Activated T-cell treated with anti-CD3 and anti-CD28 coated beads, Interleukin-2, amount 50 U/mL, for 72 hours (primary cell): ENCODE measurements at places on chromosomes 3 and 15. TPM values are rescaled to one million over a fixed set of nuclear protein-coding genes. Genes with fewer than 3 reads are reported as not detected.

CCR1 gene
- total RNA-seq, result 0.17 TPM

CKMT1B gene
- total RNA-seq, result not detected

SLC6A1 gene
- total RNA-seq, result not detected

ANKRD63 gene
- not detected for total RNA-seq

TRAIP gene
- 47.2 TPM for total RNA-seq

DUOX1 gene
- 0.95 TPM for total RNA-seq

CYP8B1 gene
- total RNA-seq, result not detected

DZIP1L gene
- total RNA-seq, result 0.46 TPM

RPL14 gene
- total RNA-seq, result 3,093 TPM

PPARG gene
- 1.9 TPM for total RNA-seq

ADAMTS7 gene
- total RNA-seq, result 0.39 TPM

TASOR gene
- total RNA-seq, result 82.6 TPM

GOLGA8S gene
- total RNA-seq, result 0.29 TPM

CHRNA7 gene
- total RNA-seq, result 0.51 TPM

GRCh38 chr3:14007006-14007405 is 117.7 kb downstream of the CHCHD4 start:
- DNase-seq, result no peak

DNA sequence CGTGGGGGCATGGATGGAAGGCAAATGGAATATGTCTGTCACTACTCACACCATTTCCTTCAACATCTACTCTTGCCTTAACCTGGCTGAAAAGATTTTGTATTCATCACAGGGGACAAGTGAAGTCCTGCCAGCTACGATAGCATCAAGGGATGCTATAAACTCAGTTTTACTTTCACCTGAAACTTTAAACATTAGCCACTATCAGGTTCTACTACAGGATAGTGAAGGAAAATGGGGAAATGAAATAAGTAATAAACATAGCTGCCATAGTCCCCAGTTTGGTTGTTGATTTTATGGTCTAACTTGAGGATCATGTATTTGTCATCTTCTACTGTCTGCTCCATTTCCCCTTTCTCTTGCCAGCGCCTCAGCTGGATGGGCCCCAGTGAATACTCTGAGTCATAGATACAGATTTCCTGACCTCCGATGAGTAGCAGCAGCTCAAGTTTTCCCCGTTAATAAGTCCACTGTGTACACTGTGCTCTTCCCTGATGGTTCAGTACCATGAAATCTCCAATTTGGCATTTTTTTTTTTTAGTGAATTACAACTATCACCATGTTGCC is 338.2 kb upstream of the SLCO3A1 start:
- DNase-seq, result no peak

DNA sequence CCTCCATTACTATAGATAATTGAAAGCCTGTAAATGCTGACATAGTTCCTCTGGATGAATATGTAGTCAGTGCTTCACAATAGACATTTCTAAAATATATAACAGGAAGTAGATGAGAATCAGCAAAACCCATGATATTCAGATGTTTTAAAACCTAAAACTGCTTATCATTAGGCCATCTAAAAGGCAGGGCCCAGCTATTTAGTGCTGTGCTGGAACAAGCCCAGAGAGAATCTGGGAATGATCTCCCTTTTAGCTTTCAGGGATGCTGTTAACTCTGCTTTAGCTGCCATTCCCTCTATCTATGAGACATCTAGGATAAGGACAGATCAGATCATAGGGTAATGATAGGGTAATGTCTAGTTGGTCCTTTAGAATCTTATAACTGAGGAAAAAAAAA is 106.8 kb downstream of the SLMAP start:
- no peak for DNase-seq

- no peak for DNase-seq
These were observed 1.0 kb downstream of the MYLK start for GRCh38 chr3:123883111-123883510.

DNA sequence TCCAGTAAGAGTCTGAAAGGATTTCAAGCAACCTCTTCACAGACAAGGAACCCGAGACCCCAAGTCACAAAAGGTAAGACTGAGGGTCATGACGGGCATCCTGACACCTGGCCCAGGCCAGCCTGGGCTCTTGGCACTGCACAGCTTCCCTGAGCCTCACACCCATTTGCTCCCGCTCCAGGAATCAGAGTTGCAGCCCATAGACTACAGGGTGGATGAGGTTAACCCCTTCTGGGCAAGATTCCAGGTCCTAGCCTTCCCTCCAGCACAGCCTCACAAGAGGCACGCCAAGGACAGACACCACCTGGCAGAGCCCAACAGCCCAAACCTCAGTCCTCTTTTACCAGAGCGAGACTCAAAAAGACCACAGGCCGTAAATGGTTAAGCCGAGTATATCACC is 36.2 kb downstream of the RBPMS2 start:
- no peak for DNase-seq

- peak; percentile 12 for DNase-seq
These were observed 36.7 kb downstream of the RGMA start for GRCh38 chr15:93052090-93052879.

DNA sequence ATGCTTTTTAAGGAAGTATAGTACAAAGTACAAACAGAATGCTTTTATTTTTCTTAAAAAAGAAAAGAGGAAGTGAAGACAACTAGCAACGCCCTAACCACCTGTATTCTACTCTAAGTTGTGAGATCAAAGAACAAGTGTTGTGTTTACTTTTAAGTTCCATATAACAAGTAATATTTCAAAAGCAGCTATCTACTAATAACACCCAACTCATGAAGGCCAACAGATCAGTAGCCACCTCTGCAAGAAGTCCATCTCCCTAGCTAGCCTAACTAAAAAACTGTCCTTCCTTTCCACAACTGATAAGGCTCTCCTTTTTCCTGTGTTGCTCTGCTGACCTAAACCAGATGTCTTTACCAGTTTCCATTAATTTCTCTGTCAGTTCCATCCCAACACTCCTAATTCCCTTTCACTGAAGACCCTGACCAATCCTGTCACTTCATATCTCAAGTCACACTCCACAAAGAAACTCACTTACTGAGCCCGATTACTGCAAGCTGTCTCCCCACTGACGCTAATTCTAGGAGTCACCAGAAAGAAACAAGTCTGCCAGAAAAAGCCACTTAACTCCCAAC is 26.9 kb downstream of the PHC3 start:
- DNase-seq, result no peak

DNA sequence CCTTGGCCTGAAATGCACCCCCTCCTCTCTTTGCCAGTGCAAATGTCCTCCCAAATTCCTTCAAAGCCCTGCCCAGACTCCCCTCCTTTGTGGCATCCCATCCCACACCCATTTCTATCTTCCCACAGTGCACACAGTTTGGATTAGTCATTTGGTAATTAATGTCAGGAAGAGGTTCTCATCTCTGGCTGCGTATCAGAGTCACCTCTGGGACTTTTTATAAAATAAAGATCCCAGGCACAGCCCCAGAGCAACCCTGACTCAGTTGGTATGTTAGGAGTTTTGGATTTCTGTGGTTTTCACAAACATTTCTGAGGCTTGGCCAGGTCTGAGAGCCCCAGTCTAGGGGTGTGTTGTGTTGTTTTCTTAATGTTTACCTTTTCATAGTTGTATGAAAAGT is 41.6 kb downstream of the C3orf20 start:
- no peak for DNase-seq

DNA sequence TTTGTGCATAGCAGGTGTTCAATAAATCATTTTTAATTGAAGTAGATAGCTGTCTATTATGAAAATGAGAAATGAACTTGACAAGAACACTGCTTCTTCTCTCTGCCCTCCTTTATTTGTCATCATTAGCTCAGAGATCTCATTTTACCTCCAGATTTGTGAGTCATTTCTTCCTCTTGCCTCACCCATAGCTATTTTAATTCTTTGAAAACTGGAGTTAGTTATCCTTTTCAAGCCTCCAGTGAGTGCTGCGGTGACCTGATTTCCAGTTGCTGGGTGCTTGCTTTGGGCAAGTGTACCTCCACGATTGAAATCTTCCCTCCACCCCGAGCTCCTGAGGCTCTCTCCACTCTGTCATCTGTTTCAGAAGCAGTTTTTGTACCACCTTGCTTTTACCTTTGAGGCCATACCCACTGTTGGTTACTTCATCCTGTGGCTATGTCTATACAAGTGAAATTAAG is 114.6 kb downstream of the NFKBIZ start:
- DNase-seq, result peak; percentile 17

DNA sequence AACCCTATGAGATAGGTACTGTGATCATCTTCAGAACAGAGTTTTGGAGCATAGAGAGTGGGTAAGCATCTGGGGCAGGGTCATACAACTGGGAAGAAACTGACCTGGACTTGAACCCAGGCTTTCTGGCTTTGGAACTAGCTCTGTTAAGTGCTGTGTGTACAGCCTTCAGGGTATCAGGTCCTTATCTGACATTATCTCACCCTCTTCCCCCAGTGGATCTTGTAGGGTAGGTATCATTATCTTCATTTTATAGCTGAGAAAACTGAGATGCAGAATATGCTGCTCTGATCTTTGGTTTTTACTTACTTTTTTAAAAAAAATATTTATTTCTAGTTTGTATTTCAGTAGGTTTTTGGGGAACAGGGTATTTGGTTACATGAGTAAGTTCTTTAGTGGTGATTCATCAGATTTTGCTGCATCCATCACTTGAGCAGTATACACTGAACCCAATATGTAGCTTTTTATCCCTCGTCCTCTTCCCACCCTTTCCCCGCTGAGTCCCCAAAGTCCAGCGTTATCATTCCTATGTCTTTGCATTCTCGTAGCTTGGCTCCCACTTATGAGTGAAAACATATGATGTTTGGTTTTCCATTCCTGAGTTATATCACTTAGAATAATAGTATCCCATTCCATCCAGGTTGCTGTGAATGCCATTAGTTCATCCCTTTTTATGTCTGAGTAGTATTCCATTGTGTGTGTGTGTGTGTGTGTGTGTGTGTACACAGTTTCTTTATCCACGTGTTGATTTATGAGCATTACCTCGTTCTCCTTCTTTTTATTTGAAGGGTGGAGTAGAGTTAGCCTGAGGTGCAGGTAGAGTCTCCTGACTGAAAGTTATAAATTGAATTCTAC is 271.2 kb downstream of the PTPRG start:
- no peak for DNase-seq

DNA sequence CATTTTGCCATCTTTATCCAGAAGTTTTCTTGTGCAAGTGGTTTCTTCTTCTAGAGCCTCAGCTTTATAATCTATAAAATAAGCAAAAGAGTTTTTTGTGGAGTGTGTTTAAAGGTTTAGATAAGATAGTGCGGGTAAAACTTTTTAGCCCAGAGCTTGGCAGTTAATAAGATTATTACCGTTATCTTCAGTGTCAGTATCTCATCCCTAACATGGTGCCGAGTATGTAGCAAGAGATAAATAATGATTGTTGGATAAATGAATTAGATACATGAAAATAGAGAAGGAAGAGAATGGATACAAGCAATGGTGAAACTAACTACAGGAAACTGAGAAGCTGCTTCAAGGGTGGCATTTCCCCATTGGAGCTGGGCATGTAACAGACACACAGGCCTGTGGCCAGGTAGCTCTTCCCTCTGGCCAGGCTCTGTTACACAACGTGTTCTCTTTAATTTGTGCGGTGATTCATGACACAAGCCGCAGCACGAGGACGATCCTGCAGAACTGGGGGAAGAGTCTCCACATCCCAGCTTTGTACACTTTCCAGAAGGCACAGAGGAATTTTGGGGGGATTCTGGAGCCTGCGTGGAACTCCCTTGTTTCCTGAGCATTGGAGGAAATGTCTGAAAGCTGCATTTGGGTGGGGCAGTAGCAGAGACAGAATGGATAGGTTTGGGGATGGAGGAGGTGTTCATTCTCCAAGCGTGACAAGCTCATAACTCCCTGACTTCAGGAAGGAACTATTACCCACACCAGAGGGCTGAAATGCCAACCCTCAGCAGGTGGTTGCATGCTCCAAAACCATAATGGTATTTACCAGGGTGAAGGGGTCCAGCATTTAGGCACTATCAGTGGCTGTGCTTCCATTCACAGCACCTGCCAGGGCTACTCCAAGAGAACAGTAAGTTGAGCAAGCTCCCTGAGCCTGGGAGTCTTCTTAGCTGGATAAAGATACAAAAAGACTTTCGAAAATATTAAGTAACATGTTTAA is 14.2 kb upstream of the ST6GAL1 start:
- DNase-seq, result no peak

DNA sequence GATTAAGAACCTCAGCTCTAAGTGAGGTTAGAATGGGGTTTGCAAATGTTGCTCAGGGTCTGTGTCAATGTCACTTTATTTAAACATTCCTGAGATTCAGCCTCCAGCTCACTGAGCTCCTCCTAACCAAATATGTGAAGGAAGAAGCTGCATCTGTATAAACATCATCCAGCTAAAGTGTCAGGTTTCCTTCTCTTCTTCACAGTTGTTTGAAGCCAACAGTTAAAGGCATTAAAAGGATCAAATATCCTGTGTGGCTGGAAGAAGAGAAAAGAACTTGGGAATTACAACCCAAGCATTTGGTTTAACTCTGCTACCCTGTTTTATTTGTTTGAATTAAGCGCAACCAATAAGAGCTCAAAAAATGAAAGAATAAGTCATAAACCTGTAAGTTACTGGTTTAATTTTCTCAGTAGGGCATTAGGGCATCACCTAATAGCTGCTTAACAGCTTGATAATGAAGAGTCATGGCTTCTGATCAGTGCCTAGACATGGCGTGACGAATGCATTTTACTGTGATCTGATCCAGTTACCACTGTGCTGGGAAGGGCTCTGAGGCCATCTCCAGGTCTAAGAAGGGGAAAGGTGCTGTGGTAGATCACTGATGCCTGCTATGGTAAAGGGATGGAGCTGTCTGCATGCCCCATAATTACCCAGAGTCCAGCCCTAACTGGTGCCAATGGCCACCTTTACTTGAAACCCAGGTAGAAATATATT is 165.7 kb upstream of the TSC22D2 start:
- no peak for DNase-seq

DNA sequence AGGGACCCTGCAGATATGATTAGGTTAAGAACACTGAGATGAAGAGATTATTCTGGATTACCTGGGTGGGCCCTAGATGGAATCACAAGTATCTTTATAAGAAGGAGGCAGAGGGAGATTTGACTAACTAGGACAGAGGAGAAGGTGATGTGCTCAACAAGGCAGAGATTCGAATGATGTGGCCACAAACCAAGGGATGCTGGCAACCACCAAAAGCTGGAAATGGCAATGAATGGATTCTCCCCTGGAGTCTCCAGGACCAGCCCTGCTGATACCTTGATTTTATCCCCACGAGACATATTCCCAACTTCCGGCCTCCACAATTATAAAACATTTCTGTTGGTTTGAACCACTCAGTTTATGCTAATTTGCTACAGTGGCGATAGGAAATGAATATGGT is 42.9 kb downstream of the RGMA start:
- DNase-seq, result no peak

DNA sequence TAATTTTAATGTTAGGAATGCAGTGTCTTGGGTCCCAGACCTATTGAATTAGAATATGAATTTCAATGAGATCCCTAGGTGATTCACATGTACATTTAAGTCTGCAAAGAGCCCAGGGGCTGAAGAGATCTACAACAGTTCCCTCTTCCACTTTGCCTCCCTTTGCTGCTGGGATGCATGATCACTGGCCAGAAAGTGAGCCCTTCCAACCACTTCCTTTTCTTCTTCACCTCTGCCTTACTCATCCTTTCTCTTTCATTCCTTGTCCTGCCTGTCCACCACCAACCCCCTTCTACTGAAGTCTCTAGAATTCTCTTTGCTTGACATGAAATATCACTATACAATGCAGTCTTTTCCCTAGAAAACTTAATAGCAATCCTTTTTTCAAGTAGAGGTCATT is 222.4 kb upstream of the LRIG1 start:
- no peak for DNase-seq

GRCh38 chr3:127027061-127027735 is 44.3 kb downstream of the PLXNA1 start:
- DNase-seq, result no peak

GRCh38 chr15:68419301-68420175 is 12.4 kb downstream of the ITGA11 start:
- DNase-seq, result no peak
